ENCODE measurements at places on chromosomes 4 and X.

DNA sequence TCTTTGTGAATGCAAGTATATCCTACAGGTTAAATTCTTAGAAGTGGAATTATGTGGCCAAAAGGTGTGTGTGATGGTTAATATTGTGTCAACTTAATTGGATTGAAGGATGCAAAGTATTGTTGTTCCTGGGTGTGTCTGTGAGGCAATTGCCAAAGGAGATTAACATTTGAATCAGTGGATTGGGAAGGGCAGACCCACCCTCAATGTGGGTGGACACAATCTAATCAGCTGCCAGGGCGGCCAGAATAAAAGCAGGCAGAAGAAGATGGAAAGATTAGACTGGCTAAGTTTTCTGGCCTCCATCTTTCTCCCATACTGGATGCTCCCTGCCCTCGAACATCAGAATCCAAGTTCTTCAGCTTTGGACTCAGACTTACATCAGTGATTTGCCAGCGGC, 76.2 kb upstream of the GBA3 start:
- DNase-seq: no peak

DNA sequence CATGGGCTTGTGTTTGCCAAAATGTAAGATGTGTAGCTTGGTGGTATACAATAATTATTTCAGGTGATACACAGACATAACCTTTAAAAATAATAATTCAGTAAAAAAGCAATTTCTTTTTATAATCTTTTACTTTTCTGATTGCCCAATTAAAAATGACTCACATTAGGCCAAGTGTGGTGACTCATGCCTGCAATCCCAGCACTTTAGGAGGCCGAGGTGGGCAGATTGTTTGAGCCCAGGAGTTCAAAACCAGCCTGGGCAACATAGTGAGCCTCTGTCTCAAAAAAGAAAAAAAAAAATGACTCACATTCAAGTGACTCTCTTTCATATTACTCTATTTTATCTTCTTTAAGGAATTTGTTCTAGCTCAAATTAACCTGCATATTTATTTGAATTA, 449.4 kb upstream of the HTR2C start:
- no peak for DNase-seq

DNA sequence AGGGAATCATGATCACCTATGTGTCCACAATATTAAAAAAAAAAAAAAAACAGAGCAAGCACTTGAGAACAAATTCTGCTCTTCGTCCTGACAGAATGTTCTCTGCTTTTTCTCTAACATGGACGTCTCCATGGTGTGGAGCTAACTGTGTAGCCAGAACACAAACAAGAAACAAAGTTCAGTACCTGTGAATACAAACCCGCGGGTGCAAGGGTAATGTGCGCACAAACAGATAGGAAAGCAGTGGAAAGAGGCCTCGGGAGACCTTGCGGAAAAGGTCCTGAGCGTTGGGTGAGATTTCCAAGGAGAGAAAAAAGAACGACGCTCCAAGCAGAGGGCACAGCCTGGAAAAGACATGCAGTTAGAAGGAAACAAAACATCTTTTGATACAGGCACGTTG, 92.0 kb upstream of the TBL1X start:
- no peak for DNase-seq

DNA sequence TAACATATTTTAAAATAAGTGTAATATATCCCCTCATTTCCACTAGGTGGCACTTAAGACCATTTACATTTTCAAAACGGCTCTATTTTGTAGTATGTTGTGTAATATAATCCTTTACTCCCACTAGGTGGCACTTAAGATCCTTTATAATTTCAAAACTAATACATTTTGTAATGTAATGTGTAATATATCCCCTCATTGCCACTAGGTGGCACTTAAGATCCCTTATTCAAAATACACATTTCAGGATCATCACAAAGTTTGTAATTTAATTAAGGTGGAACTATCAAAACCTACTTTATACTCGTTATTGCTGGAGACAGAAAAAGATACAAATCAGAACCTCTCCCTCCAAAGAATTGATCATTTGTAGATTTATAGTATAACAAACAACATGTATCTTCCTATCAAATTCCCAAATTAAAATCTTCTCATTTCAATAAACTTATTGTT, 132.5 kb downstream of the ARHGAP6 start:
- no peak for DNase-seq

DNA sequence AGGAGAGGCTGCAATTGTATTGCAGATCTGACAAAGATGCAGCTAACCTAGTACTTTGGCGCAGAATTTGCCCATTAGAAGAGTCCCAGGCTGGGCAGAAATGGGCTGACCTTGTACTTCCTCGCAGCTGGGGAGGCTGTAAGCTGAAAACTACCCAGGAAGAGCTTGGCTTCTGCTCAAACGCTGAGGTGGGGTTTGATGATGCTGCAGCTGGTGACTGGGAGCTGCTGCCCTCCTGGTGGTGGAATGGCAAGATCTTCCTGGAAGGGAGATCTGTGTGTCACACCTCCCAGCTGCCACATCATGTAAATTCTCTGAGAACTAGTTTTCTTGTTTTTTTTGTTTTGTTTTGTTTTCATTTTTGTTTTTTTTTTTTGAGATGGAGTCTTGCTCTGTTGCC, 17.4 kb downstream of the CCNG2 start:
- no peak for DNase-seq

- no peak for DNase-seq
Observed at GRCh38 chr4:150258569-150258968, 180.3 kb downstream of the DCLK2 start.

- no peak for DNase-seq
Observed at GRCh38 chr4:821181-821591, 4.7 kb downstream of the CPLX1 start.

GRCh38 chr4:39516407-39516966, 10.8 kb downstream of the UGDH start:
- no peak for DNase-seq

DNA sequence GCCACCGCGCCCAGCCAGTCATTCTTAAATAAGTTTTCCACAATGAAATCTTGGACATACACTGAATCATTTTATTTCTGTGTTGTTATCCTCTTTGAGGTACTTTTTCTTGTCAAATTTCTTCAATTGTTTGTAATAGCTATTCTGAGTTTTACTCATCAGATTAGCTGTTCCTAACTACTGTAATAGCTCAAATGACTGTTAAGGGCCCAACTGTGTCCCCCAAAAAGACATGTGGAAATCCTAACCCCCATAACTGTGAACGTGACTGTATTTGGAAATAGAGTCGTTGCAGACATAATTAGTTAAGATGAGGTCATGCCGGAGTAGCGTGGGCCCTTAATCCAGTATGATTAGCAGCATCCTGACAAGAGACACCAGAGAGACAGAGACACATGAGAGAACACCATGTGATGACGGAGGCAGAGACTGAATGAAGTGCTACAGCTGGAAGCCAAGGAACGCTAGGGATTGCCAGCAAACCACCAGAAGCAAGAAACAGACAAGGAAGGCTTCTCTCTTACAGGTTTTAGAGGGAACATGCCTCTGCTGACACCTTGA, 22.9 kb downstream of the ACOT9 start:
- DNase-seq: no peak

GRCh38 chr4:98930311-98930865, 1.5 kb upstream of the EIF4E start:
- no peak for DNase-seq

GRCh38 chr4:155749041-155749440, 9.8 kb upstream of the GUCY1B1 start:
- no peak for DNase-seq

GRCh38 chrX:825991-826390, 195.4 kb downstream of the SHOX start:
- DNase-seq: no peak

DNA sequence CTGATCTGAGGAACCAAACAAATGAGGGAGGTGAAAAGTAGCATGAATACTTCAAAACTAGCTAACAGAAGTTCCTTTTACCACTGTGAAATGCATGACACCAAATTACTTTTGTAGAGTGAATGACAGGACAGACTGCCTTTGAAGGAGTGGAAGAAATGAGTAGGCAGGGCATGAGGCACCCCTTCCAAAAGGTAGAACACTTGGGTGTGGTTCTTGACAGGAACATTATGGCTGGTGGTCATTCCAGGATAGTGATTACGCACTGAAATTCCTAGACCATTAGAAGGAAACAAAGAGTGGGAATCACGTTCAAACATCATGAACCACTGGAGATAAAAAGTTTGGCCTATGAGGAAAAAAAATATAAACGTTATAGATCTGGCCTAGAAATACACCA, 4.9 kb downstream of the HUWE1 start:
- no peak for DNase-seq

DNA sequence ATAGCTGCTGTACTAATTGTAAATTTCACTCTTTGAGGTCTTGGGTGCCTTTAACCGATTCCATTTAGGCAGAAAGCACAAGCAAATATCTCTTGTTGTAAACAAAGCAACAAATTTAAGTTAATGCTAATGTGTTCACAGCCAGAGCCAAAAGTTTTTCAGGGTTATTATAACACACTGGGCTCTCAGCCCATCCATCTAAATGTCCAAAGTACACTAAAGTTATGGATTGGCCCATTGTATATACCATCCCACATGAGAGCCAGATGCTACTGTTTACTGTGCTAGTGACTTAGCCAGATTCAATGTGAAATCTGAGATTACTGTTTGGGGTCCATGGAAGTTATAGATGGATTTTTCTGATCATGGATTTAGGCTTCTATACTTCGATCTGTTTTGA, 186.7 kb downstream of the LARP7 start:
- DNase-seq: no peak

DNA sequence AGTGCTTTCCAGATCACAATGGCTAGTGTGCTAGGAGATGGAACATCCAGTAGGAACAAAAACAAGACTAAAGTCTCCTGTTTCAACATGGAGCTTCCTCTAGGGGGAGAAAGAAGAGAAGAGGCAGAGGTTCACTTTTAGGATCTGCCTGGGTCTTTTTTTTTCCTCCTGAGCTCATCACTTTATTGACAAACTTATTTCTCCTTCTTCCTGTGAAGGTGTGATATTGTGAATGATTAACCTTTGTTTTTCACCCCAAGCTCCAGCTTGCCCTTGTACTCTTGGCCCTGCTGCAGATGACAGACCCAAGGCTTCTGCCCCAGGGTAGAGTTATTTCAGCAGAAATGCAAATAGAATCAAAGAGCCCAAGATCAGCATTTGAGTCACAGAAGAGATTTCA, 13.5 kb downstream of the PAGE4 start:
- DNase-seq: no peak

GRCh38 chr4:8112672-8113071, 45.9 kb downstream of the ABLIM2 start:
- no peak for DNase-seq

DNA sequence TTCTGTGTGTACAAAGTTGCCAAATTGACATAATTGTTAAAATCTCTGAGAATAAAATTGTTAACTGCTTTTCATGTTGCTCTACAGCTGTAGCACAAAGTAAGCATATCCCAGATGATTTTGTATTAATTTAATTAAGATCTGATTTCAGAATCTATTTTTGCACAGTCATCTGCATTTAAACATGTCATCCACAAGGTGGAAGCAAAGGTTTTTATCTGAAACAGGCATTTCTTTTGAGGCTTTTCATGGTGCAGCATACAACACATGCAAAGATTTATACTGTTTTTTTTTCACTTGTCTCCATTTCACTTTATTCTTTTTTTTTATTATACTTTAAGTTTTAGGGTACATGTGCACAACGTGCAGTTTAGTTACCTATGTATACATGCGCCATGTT, 51.2 kb downstream of the GC start:
- no peak for DNase-seq

DNA sequence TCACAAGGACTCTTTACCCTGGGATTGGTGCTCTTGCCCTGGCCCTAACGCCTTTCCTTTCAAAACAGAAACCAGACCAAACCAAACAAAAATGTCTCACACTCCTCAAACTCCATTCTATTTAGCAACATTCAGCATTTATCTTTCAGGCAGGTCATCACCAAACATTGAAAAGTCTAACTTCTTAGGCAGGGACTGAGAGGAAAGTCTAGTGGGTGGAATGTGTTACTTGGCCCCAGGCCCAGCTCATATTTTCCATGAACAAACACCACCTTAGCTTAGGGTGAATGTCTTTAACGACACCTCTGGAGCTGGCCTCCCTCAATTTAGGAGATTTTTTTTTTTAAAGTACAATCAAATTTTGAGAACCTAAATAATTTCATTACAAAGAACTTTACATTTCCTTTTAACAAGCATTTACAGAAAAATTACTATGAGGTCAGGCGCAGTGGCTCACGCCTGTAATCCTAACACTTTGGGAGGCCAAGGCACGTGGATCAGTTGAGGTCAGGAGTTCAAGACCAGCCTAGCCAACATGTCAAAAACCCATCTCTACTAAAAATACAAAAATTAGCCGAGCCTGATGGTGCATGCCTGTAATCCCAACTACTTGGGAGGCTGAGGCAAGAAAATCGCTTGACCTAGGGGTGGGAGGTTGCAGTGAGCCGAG, 10.2 kb upstream of the N4BP2 start:
- DNase-seq: no peak

- DNase-seq: no peak
Observed at GRCh38 chrX:30246769-30247489, at the start of gene MAGEB1. MAGEB1 (plus strand) TSS chrX:30247146; CDS start chrX:30250494, 3,348 bp downstream.

GRCh38 chrX:17680732-17681413, 56.4 kb upstream of the SCML1 start:
- DNase-seq: no peak

- DNase-seq: no peak
Observed at GRCh38 chr4:181312066-181312465, 931.1 kb upstream of the TENM3 start.

- no peak for DNase-seq
Observed at GRCh38 chr4:183182873-183183725, 84.0 kb downstream of the WWC2 start.

- no peak for DNase-seq
Observed at GRCh38 chrX:100980608-100981497, 11.3 kb downstream of the ARL13A start.

DNA sequence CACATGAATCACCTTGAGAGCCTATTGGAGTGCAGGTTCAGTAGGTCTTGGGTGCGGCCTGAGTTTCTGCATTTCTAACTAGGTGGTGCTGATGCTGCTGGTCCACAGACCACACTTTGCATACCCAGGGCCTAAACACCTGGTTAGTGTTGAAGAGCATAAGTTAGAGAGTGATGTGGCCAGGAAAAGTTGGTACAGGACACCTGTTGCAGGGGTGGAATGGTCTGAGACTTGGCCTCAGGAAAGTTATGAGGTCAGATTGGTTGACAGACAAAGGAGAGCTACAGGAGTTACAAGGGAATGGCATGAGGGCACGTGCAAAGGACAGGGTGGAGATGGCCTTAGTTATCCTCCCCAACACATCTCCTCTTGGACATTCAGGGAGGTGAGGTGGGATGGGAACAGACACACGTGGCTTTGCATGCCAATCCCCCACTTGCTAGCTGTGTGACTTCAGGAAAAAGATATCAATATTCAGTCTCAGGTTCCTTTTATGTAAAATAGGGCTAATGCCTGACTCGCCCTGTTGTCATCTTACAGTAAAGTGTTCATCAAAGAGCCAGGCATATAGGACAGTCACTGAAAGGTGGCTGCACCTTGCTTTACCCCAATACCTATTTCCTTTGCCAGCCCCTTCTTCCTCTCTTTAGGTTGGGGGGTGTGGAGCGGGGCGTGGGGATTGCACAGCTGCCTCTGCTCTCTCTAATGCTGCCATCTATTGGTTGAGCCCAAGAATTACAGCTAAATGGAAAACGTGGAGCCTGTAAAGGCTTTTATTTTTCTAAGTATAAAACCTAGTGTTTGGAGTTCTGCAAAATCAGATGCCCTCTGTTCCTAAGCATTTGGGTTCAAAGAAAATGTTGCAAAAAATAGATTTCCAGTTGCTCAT, 47.5 kb downstream of the ATG4A start:
- DNase-seq: no peak

- DNase-seq: no peak
Observed at GRCh38 chr4:126081336-126081735, 766.6 kb downstream of the FAT4 start.

- DNase-seq: no peak
Observed at GRCh38 chr4:63901304-63901703, 507.9 kb downstream of the TECRL start.
